GM18507 (cell line): ENCODE measurements at places on chromosomes 4 and X.

DNA sequence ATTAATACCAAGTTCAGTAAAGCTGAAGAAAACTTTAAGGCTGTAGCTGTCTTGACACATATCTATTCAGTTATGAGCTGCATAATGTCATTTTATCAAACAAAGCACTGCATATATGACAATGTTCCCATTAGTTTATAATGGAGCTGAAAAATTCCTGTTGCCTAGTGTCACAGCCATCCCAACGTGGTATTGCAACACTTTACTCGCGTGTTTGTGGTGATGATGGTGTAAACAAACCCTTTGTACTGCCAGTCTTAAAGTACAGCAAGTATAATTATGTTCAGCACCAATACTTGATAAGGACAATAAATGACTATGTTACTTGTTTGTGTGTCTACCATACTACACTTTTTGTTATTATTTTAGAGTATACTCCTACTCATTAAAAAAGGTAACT lies 1415.6 kb upstream of the PCDH7 start:
- no peak for DNase-seq

DNA sequence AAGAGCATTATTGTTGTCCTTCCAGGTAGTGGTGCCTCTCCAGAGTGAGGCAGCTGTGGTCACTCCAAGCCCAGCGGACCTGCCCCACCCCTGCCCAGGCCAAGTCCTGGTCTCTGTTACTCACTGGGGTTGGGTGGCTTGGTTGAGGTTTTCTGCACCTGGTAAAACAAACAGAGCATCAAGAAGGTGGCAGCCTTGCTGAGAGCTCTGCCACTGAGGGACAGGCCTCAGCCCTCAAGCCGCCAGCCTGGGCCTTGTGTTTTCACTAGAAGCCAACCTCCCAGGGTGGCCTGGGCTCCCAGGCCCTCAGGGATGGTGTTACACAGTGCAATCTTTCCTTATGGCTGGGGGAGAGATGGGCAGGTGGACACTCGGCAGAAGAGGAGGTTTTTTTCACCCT lies 182.7 kb downstream of the BCOR start:
- DNase-seq = no peak

- DNase-seq = no peak
Observed at GRCh38 chrX:71438750-71439149, 72.6 kb downstream of the TAF1 start.

DNA sequence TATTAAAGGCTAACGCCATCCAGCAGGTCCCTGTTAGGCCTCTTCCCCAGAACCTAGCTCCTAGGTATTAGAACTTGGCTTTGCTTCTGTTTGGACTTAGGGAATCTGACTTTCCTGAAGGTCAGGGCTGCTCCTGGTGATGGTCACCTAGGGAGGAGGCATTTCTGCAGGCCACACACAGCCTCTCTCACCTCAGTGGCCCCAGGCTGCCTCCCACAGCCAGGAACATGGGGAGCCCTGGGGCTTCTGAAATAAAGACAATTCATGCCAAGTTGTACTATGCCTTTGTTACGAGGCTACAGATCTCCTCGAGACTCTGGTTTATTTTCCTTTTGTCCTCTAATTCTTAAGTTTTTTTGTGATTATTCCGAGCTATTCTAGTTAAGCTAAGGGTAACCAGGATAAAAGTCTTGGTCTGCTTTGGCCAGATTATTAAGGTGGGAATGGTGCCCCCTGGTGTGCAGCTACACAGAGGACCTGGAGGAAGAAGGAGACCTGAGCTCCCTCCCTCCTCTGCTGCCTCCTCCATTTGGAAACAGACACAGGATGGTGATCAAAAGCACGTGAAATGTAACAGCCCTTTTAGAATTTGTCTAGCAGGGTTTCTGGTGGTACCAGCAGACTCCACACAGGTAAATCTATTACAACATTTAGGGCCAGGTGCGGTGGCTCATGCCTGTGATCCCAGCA lies 131.0 kb downstream of the DCLK2 start:
- peak; percentile 4 for DNase-seq

- DNase-seq = no peak
Observed at GRCh38 chrX:111262086-111262485, 8.2 kb downstream of the CAPN6 start.

DNA sequence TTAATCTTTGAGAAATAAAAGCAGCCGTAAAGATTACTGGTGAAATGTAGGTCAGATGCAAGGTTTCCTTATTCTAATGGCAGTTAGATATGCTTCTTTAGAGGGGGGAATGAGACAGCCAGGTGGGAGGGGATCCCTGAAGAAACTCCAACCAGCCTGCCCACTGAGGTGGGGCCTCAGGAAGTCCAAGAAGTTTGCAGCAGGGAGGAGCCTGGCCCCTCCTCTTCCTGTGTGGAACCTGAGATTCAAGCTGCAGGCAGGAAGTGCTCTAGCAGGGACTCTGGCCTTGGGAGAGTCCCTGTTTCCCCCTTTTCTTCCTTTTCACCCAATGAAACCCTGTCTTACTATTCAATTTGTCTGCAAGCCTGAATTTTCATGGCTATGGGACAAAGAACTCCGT lies 101.4 kb upstream of the SLITRK2 start:
- no peak for DNase-seq

DNA sequence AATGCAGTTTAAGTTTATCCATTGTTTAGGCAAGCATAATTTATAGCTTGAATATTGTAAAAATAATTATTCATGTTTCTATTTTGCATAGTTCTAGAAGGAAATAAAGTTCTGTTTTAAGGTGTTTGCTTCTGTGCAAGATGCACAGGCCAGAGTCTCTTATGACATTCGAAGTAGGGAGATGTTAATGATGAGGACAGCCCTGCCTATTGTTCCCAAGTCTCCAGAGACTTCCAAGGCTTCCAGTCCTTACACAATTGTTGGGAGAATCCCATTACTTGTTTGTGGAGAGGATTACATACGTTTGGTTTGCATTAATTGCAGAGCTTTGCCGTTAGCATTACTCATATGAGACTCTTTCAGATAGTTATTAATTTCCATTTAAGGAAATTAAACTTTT lies 96.2 kb upstream of the ANK2 start:
- DNase-seq = no peak

- no peak for DNase-seq
Observed at GRCh38 chr4:52560844-52561280, 98.2 kb downstream of the USP46 start.

DNA sequence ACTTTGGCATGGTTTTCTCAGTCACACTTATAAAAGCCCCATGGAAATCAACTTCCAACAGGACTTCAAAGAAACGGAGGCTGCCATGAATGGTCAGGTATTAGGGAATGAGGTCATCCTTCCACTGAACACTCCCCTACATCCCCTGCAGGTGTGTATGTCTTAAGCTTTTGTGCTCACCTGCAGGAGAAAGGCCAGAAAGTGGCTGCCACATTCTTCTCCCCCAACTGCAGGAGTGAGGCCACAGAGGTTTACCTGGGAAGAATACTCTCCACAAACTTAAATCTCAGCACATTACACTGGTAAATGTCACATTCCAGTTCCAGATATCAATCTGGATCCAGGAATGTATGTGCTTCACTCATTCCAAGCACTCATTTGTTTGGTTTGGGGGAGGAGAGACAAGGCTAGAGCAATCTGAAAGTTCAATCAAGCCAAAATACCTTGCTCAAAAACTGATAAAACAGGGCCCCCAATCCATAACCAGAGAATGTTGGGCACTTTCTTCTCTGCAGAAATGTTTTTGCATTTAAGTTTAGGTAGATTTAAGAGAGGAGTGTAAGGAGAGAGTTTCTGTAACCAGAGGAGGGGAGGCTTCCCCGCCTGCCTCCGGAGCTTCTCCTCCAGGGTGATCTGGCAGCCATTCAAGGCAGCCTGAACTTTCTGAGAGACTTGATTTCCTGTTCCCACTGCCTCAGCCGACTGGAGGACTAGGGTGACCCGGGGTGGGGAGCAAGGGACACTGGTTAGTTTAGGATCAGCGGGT lies 15.4 kb downstream of the FAM9C start:
- DNase-seq = no peak

DNA sequence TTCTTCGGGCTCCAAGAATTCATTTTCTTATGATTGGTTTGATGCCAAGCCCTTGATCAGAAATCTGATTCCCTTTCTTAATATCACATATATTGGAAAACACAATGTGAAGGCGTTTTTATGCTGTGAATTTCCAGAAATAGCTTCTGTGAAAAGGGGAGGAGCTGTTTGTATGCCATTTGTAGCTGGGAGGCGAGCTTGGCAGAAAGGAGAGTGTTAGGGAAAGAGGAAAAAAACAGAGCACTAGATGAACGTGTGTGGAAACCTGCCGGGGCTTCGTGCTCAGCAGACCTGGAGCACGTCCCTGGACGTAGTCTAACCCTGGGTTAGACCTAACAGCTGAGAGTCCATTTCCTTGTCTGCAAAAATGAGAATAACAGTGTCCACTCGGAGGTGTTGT lies 3.4 kb downstream of the CLCN4 start:
- no peak for DNase-seq

GRCh38 chrX:73182502-73183114 lies 32.0 kb downstream of the NAP1L2 start:
- no peak for DNase-seq

- DNase-seq = no peak
Observed at GRCh38 chr4:87174672-87175071, 45.7 kb downstream of the KLHL8 start.

DNA sequence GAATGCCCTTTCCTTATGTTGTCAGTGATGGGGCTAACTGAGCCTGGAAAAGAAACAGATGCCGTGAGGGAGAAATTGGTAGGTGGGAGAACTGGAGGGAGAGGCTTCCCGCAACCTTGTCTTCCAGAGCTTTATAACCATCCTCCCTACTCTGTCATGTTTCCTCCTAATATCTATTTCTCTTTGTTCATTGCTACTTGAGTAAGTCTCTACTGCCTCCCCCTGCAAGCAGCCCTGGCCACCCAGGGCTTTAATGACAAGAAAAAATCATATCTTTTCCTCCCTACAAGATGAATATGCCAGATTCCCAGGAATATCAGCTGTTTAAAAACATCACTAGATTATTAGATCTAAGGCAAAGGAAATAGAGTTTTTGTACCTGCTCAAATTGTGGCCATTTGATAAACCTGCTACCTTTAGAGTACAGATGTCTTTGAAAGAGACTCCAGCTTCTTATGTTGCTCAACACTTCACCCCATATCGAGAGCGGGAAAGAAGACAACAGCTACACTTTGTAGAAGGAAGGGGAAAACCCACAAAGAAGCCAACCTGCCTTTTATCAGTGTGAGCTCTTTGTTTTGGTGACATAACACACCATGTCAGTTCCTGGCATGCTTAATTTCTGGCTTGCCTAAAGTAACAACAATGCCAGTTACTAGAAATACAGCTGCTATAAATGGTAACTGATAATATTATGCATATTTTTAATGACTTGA lies 186.6 kb upstream of the LEF1 start:
- no peak for DNase-seq

DNA sequence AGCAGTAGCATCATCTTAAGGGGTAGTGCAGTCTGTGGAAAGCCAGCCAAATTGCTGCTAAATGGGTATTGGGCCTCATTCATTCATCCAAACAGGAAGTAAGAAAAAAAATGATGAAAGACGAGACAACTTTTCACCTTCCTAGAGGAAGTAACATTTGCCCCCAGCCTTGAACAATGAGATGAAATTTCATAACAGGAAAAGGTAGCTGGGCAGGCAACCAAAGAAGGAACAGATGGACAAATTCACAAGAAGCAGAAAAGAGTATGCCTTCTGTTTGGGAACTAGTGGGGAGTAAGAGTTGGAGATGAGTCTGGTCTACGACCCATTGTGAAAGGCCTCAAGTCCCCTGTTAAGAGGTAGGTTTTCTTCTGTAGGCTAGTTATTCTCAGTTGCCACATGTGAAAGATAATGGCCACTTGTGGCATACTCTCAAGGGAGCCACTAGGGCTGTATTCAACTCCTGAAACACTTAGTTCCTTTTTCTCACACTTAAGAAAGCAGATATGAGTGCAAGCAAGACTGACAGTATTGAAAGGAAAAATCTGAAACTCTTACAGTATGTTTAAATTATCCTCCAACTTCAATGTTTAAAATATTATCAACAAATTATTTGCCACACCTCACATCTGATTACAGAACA lies 190.4 kb downstream of the AR start:
- DNase-seq = no peak

DNA sequence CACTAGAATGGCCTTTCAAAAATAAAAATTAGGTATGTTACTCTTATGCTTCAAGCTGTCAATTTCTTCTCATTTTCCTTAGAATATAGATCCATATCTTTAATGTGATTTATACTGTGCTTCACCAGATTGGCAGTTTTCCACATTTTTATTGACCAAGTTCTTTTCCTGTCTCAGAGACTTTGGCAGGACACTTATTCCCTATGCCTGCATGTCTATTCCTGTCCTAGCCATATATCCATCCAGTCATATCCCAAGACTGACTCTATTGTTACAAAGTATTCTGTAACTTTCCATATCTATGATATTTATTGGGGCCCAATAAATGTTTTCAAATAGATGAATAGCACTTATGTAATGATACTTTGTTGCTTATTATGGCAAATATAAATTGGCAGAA lies 450.7 kb downstream of the GASK1B start:
- no peak for DNase-seq

- DNase-seq = no peak
Observed at GRCh38 chr4:167234316-167234881, at the start of gene SPOCK3. Gene SPOCK3, minus strand, starts transcription at chr4:167234494.

DNA sequence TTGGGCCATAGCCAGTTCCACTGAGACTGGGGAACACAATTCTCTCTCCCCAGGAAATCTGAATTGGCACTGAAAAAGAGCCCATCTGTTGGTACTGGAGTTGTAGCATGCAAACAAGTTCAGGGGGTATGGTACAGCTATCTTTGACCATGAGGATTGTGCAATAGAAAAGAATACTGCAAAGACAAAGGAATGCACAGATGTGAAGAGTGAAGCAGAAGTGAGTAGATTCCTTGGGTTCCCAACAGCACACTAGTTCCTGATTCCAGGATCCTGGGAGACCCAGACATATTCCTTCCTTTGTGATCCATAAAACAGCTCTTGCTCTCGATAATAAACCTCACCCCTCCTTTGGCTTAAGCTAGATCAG lies 43.3 kb upstream of the CTAG2 start:
- no peak for DNase-seq

DNA sequence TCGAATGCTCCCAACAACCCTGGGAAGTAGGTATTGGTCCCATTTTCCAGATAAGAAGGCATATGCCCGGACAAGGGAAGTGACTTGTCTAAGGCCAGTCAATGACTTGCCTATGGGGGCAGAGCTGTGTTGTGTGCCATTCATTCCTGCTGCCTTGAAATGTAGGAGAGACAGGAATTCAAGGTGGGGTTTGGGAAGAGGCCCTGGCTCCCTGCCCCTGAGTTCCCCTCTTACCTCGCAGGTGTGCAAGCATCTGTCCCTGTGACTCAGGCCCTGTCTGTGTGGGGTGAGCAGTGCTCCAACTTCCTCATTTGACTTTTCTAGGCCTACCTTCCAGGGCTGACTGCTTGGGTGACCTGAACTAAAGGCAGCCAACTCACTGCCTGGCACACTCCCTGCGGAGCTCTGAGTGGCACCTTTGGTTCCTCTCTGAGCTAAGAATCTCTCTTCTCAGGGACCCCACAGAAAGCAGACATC lies 5.1 kb downstream of the EFNB1 start:
- DNase-seq = no peak

DNA sequence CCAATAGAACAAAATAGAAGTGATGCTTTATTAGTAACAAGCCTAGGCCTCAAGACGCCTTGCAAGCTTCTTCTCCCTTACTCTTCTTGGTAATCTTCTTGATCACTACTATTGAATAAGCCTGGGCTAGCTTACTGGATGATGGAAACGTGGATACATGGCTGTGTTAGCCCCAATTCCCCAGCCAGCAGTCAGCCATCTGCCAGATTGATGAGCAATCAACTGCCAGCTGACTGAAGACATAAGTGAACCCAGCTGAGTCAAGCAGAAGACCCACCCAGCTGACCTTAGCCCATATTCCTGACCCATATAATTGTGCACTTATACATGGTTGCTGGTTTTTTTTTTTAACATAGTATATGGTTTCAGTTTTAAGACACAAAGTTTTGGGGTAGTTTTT lies 130.4 kb downstream of the DHX15 start:
- no peak for DNase-seq
